H9 (cell line): ENCODE measurements at places on chromosomes 13 and 19.

- DNase-seq = peak; percentile 77
Measured at GRCh38 chr19:35090506-35091214, 25.0 kb upstream of the FXYD3 start.

GRCh38 chr13:110391273-110391672, 84.2 kb downstream of the COL4A2 start:
- DNase-seq = no peak

DNA sequence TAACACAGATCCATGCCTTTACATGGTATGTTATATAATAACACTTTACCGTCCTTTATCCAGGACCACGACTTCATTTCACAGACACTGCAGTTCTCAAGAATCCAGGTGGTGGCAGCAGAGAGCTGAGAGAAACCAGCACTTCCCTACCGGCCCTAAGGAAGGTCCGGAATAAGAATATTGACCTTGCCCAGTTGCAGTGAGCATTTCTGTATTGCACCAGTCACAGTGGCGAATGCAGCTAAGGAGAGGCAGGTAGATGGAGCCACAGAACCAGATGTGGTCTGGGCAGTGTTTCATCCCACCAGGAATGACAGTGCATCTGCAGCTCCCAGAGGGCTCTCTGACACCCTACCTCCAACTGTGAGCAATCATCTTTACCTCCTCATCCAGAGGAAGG, 44.6 kb downstream of the ZNF787 start:
- DNase-seq = no peak

GRCh38 chr19:47074621-47075020, 26.2 kb upstream of the TMEM160 start:
- no peak for DNase-seq

GRCh38 chr13:98260357-98261164, 83.5 kb upstream of the RNF113B start:
- no peak for DNase-seq

GRCh38 chr13:23695711-23696464, 125.7 kb downstream of the TNFRSF19 start:
- peak; percentile 59 for DNase-seq

- DNase-seq = no peak
Measured at GRCh38 chr13:89150362-89150761, 1479.2 kb downstream of the SLITRK5 start.
